ENCODE measurements at places on chromosomes 4 and X.

- DNase-seq, result no peak
Measured at GRCh38 chr4:24887881-24888430, 24.9 kb downstream of the CCDC149 start.

GRCh38 chrX:427812-428725, 41.4 kb upstream of the PPP2R3B start:
- DNase-seq, result no peak

GRCh38 chr4:87392183-87392582, 1.2 kb upstream of the HSD17B11 start:
- DNase-seq, result no peak

GRCh38 chr4:41022116-41022515, 192.2 kb downstream of the APBB2 start:
- no peak for DNase-seq

DNA sequence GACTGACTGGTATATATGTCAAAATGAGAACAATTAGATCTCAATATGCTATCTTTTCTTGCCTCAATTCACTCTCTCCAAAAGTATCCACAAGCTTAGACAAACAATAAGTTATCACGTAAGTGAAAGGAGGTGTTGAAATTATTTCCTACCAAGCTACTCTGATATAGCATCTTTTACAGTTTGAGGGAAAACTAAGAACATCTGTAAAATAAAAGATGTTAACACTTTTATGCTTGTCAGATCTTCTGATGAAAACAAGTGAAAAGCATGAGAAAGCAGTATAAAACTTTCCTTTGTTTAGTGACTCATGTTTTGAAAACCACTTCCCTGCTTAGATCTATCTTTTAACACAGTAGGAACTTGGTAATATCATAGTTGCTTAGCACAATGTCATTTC, 8.4 kb upstream of the MAB21L2 start:
- DNase-seq, result no peak

DNA sequence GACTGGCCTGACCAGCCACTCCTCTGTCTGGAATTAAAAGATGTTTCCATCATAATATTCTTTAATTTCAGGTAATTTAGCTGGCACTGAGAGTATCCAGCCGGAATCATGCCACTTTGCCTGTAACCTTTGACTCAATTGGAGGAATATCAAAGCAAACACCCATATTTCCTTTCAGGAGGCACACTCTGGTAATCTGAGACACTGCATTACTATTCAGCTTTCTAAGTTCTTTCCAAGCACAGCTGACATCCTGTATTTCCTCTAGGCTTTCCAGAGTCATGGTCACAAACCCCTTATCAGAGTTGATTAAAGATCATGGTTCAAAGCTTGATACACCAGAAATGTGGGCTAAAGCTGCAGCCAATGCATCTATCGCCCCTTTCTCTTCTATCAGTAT, 29.3 kb downstream of the INTS12 start:
- no peak for DNase-seq
